ENCODE measurements at places on chromosomes 1 and 21.
A peak's percentile ranks its signal among the peaks of the same experiment; 100 is the strongest.

- no peak for DNase-seq
Observed at GRCh38 chr1:5713101-5714010, 278.9 kb downstream of the NPHP4 start.

DNA sequence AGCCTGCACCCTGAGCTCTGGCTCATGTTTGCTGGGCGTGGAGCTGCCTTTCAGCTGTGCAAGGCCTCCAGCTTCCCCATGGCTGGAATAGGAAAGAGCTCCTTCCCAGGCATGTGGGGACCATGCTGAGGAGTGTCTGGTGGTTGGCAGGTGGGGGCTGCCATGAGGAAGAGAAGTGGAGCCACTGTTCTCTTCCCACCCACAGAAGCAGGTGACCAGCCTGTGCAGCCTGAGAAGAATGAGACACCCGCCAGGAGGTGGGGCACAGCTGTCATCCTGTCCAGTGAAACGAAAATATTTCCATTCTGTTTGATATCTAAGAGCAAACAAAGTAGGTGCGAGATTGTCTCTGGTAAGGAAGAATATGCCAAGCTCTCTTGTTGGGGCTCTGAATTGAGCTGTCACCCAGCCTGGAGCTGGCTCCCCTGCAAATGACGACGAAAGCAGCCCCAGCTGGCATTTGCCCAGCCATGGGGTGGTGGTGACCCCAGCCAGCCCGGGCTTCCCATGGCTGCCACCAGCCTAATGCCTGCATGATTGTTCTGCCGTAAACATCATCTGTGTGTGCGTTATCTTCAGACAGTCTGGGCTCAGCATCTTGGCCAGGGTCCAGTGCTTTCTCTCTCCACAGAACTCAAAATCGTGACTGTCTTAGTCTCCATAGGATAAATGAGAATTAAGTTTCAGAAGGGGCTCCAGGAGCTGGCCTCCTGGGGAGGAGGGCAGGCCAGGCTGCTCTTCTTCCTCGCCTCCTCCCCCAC is 429.8 kb upstream of the VAMP3 start:
- DNase-seq: no peak

GRCh38 chr1:42168391-42168670 is 3.8 kb upstream of the GUCA2A start:
- no peak for DNase-seq

DNA sequence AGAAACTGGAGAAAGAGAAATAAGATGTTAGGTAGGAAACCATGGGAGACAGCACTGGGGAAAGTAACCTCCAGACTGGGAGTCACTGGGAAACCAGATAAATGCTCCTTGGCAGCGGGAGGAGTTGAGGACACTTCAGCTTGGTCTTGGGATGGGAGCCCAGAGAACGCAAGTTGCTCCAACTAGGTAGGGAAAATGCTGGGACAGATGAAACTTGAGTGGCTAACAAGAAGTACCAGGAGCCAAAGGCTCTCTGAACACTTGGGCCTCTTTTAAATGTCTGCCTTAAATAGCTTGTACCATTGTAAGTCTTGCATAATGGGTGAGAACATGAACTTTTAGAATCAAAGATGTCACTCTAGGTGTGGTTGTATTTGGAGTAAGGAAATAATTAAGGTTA is 3.0 kb downstream of the NMNAT1 start:
- DNase-seq: no peak

GRCh38 chr21:35506352-35506751 is 457.2 kb upstream of the RUNX1 start:
- no peak for DNase-seq

- DNase-seq: no peak
Observed at GRCh38 chr1:31409946-31410858, 2.8 kb upstream of the SERINC2 start.

DNA sequence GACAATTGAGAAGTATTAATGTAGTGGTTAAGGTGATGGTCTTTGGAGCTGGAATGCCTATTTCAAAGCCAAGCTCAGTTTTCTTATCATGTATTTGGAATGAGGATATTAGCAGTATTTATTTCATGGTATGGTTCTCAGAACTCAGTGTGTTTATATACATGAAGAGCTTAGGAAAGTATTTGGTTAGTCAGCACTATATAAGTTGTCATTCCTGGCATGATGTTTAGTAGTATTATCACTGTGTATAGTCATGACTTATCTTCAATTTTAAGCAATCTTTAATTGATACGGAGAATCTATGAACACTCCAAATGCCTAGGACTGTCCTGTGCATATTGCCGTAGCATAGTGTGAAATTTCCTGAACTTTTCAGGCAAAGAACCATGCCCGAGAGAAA is 501.9 kb upstream of the USP24 start:
- DNase-seq: no peak

GRCh38 chr1:113133759-113134158 is 60.8 kb downstream of the LRIG2 start:
- DNase-seq: no peak

- DNase-seq: no peak
Observed at GRCh38 chr1:184695023-184695422, 59.6 kb downstream of the EDEM3 start.

DNA sequence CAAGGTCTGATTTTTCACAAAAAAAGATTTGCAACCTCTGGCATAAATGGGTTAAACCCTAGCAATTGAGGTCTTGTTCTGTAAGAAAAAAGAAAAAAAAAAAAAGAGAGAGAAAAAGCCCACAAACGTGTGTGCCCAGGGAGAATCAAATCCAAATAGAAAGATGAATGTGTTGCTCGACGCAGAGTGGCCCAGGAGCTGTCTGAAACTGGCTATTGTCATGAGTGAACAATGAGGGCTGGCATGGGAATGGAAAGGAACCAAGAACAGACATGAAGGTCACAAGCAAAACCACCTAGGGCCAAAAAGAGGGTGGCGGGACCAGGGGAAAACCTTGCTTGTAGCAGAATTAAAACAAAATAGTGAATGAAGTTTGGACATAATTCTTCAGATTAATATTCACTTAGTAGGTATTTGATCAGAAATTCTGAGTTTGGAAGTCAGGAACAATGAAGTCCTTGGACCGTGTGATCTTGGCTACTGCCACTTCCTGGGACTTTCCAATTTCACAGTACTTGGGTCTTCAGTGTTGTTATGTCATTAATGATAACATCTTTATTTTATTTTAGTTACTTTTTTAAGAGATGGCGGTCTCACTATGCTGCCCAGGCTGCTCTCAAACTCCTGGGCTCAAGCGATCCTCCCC is 3.1 kb downstream of the ENO1 start:
- no peak for DNase-seq

GRCh38 chr1:168613038-168613451 is 36.6 kb downstream of the XCL1 start:
- DNase-seq: no peak

DNA sequence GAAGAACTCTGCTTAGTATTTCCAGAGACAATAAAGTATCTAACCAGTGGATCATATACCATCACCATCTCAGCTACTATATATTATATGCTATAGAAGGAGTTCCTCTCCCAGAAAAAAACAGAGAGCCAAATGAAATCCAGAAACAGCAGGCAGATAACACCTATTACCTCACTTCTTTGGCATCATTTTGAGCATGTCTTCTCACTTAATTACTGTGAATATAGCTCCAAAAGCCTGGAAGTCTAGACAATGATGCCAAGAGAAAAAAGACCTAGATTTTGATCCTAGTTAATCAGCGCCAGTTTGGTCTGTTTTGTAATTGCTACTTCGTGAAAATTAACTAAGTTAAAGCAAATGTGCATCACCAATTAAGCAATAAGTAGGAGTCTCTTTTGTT is 131.3 kb downstream of the EIF4G3 start:
- no peak for DNase-seq

DNA sequence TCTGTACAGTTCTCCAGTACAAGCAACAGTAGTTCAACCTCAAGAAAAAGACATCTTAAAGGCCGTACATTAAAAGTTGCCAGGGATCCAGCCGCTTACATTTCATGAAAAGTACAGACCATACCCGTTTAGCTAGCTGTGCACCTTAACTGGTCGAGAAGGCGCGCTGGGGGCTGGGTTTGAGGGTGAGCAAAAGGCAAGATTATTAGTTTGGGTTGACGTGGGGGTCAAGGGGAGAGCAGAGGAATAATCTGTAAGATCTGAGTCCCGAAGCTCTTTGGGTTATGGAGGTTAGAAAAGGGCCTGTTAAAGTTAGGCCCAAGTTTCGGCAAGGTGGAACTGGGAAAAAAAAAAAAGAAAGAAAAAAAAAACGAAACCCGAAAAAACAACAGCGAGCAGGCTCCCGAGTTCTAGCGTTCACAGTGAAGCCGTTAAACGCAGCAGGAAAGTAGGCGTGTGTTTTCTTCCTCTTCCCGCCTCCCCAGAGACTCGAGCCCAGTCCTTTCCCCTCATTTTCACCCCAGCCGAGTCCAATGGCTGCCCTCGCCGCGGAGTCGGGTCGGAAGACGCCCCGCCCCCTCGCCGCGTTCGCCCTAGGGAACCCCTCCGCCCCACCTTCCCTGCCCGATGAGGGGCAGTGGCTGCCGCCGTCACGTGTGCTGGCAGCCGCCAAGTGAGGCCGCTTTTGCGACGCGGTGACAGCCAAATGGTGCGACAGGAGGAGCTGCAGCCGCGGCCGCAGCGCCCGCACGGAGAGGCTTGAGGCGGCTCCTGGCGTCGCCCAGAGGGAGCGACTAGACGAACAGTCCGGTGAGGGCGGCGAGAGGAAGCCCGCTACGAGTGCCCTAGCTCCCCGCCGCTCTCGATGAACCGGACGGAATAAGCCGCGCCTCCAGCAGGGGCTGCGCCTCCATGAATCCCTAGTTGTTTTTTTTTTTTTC is at the start of gene PKN2:
Gene PKN2 (plus strand): TSS at position 733 of the 941 bp plus-strand sequence. CDS start 308 bp downstream, outside the sequence.
- DNase-seq: peak; percentile 97

GRCh38 chr1:149962039-149962647 is 25.5 kb upstream of the MTMR11 start:
- peak; percentile 47 for DNase-seq

- no peak for DNase-seq
Observed at GRCh38 chr1:35029761-35030160, 2.0 kb downstream of the ZMYM6 start.

DNA sequence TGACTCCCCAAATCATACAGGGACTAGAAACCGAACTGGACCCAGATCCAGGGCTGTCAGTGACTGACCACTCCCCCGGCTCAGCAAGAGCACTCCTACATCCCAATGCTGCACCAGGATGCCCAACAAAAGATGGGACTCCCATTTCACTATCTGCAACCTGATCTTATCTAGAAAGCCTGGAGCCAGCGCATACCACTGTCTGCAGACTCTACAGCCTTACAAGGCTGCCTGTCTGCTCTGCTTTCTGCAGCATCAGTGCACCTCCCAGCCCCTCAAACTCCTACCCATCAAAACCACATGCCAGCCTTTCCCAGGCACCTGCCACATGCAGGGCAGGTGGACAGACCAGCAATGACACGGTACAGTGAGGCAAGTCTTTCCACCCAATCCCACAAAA is 52.2 kb downstream of the SSBP3 start:
- DNase-seq: no peak

Data from urothelium cell line (cell line).